Coronary artery (tissue), 2 donors: ENCODE measurements at places on chromosomes 12 and 14.

- no peak for DNase-seq
These were observed 44.5 kb upstream of the ZDHHC17 start for GRCh38 chr12:76719171-76720041.

- DNase-seq: no peak
These were observed 61.7 kb downstream of the PPP1R12A start for GRCh38 chr12:79873201-79873600.

- no peak for DNase-seq
These were observed 4.3 kb upstream of the GPHB5 start for GRCh38 chr14:63322897-63323573.

GRCh38 chr14:101634202-101634849, 73.0 kb downstream of the DIO3 start:
- no peak for DNase-seq

DNA sequence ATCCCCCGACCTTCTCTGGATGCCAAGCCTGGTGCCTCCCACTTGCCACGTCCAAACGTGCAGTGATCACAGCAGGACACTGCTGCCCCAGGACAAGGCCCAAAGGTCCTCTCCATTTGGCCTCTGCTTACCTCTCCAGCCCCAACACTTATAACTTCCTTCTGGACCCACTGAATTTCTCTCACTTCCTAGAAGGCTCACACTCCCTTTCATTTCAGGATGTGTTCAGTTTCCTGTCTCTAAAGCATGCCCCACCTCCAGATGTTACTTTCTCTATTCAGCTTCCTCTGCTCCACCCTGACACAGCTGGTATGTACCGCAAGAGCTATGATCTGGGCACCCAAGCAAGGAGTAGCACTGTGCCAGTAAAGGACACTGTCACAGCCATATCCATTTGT, 33.0 kb downstream of the CDKL1 start:
- DNase-seq: no peak

DNA sequence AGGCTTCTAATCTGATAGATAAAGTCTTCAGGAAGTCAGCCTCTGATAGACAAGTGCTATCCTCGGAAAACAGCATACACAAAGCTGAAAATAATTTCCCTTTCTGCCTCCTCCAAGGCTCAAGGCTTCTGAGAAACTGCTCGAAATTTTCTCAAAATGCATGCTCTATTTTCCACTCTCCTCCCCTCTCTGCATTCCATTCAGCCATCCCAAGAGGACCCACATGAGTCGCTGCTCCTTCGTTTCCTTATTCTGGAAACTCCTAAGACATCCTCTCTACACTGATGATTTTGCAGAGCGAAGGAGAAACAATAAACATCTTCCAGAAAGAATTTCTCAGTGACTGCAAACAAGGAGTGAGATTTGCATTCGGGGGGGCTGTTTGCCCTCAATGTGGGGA, 92.2 kb upstream of the SFSWAP start:
- DNase-seq: no peak

DNA sequence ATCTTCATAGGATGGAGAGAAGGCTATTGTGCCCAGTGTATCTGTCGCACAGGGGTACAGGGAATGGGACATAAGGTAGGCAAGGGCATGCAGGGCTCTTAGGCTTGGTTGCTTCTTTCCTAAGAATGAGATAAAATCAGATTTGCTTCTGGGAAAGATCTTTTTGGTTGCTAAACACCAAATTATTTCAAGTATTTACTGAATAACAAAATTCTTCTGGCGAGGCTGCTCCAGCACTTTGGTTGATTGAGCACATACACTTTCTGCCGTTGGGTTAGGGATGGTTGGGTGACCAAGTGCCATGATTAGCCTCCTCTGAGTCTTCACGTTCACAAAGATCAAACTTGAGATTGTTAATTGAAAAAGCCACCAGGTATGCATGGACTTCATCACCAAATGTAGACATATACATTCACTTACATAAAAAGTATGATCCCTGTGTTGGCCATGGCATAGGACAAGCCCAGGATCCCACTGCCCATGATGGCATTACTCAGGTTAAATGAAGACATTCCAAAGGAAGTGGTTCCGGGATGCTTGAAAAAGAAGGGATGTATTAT, 38.2 kb downstream of the SLC38A4 start:
- no peak for DNase-seq

DNA sequence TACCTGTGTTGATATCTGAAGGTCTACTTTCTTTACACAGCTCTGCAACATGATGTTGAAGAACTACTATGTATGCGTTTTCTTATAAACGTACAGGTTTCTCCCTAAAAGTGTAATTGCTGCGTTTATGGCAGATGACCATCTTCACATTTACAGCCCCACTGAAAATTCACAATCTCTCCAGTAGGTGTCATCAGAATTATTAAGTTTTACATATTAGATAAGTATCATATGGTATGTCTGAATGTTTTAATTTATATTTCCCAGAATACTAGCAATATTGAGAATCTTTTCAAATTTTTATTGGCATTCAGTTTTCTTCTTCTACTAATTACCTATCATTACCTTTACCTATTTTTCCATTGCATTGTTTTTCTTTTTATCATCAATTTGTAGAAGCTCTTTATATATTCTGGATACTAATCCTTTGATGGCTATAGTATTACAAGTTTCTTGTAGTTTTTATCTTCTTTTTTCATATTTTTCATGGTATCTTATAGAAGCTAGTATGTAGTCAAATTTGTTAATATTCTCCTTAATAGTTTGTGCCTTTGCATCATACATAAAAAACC, 123.5 kb downstream of the CAPZA3 start:
- no peak for DNase-seq

DNA sequence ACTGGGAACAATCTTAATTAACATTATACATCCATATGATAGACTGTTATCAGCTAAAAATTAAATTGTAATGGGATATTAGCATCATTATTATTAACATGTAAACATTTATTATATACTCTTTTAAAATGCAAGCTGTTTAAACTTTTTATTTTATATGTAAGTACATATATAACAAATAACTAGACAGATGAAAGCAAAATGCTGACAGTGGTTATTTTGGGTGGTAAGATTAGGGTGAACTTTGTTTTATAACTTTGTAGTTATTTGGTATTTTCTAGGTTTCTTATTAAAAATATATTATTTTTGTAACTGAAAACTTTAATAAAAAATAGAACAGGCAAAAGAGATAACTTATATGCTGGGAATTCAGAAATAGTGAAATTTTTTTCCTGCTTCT, 62.6 kb upstream of the KIF21A start:
- no peak for DNase-seq

DNA sequence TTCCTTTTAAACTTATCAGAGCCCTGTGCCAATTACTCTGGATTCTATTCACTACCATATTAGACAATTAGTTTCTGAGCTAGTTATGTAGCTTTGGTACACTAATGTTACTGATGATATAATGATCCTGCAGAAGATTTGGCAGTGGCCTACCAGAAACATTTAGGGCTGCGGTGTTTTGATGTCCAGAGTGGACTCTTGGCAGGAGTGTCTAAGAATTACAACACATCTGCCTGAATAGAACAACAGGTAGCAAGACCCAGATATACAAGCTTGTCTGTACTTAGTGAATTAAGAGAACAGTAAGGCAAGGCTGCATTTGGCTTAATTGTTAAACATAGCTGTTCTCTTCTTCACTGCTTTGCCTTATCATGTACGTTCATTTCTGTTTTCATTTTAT, 691.6 kb upstream of the FBXO33 start:
- no peak for DNase-seq

GRCh38 chr14:53696217-53696965, 260.2 kb downstream of the BMP4 start:
- no peak for DNase-seq

DNA sequence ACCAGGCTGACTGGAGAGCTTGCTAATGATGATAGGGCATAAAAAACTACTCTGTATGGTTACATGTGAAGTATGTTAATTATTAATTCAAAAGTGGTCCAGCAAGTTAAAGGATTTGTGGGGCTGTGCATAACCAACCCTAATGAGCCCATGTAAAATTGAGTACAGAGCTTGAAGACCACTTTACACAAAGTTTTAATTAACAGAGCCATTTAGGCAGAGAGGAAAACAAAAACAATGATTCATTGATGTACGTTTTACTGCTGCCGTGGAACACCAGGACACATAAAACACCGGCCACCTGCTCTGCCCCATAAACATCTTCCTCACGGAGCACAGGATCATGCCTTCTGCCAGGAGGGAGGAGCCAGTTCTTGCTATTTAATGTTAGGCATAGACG, 83.5 kb downstream of the RIMBP2 start:
- no peak for DNase-seq

- DNase-seq: no peak
These were observed 5.7 kb downstream of the TMEM19 start for GRCh38 chr12:71691504-71692129.

- peak; percentile 91 for DNase-seq
These were observed at the start of gene C1R for GRCh38 chr12:7092229-7092985. Gene C1R, minus strand, starts transcription at chr12:7092445. Its CDS starts 57 bp downstream, at chr12:7092388.

- no peak for DNase-seq
These were observed 110.6 kb downstream of the ANO6 start for GRCh38 chr12:45326358-45326975.

DNA sequence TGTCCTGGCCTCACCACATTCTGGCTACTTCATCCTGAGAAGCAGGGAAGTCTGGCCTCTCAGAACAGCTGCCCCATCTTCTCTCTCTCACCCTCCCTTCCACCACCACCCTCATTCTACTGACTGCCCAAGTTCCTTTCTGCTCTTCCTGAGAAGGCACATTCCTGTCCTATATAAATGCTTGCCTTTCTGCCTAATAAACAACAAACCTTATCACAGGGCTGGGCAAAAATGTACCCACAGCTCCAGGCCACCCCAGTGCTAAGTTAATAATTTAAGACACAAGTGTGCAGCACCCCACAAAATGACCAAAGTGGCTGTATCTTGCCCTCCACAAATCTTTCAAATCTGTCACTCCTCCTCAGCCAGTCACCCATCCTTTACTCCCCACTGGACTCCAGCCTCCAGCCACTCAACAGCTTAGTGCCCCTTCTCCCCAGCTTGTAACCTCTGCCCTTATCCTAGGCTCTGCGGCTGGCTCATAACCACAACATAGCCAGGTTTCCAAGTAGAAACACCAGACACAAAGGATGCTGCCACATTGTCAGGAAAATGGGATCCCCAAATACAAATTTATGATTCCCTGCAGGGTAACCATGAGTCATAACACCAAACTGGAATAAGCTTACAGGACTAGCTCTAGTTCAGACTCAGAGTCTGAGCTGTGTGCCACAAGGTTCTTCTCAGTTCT, 15.0 kb downstream of the OXA1L start:
- DNase-seq: no peak
